D721Med (cell line): ENCODE measurements at places on chromosomes 7 and 10.

DNA sequence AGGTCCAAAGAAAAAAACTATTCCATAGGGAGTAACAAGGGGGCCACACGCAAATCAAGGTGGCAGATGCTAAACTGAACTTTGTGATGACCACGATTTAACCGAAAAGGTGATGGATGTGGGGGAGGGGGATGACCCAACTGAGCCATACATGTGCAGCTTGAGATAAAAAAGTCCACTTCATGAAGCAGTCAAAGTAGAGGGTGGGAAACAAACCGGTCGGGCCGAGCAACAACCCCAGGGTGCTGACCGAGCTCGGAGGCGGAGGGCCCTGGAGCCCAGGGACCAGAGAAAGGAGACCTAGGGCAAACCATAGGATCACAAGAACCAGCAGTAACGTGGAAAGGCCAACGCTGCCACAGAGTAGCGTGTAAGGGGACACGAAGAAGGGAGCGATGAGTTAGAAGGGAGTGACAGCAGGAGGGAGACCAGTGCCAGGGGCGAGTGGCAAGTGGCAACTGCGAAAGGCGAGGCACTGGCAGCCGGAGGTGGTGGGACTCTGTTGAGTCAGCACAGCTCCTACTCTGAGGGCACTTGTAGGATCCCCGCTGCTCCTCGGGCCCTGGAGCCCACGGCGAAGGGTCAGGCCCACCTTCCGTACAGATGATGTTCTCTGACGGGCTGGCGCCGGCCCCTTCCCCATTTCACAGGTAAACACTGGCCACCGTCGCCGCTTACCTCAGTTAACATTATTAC lies 540 bp downstream of the SNX13 start:
- DNase-seq: no peak

DNA sequence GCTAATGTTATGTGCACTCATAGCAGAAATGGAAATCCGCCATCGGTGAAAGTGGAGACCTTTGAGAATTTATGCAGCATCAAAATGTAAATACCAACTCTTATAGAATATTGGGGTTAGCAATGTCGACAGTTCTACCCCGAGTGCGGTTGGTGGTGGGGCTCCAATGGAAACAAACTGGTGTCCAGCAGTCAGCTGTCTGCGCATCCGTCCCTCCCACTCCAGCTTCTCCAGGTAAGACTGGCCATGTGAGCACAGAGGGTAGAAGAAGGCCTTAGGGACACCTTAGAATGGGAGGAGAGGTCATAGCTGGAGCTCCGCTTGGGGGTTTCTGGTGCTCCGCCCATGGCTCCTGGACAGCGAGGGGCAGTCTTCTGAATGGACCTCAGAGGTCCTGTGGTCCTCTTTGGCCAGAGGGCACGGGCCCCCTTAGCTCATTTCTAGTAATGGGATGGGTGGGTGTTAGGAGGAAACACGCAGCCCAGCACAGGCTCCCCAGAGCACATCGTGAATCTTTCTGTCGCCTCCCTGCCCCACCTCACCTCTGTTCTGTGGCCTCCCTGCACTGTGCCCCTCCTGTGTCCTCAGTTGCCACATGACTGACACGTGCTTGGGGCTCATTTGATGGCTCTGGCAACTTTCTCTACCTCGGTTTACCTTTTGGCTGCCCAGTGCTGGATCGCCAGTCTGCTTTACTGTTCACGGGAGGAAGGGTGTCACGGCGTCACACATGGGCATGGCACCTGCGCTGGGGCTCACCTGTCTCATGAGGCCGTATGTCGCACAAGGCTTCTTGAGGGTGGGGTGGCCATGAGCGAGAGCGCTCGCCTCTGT lies 50.0 kb downstream of the MGMT start:
- no peak for DNase-seq

DNA sequence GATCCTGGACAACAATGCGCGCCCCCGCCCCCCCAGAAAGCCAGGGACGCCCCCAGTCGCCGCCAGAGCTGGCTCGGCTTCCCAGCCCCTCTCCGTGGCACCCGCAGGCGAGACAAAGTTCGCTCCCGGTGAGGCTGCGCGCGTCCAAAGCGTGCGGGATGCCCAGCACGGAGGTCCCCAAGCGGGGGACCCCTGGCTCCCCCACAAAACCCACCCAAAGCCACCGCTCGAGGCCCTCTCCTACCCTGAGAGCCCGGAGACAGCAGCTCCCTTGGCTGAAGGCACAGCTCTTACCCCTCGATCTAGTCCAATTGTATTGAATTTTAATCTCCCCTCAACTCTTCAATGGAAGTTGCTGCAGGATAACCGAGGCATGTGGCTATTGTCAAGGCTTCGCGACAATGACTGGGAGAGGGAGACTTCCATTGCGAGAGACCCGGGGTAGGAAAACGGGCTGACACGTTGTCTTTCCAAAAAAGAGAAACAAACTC lies 305.3 kb downstream of the PRPF18 start:
- DNase-seq: no peak

DNA sequence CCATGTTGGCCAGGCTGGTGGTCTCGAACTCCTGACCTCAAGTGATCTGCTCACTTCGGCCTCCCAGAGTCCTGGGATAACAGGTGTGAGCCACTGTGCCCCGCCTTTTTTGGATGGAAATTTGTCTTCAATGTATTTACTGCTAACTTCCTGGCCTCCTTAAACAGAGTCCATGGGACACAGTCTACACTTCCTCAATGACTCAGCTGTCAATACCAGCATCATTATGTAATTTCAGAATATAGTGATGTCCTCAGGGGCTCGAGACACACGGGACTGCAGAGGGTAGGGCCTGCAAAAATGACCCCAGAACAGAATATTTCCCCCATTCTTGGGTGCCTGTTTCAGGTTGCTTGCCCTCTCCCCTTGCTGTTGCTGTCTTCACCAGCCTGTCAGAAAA lies 31.1 kb downstream of the CAMK2G start:
- DNase-seq: no peak

- DNase-seq: no peak
These were observed at the start of gene AKR1C3 for GRCh38 chr10:5094265-5095205. TSS of gene AKR1C3 (plus strand) at chr10:5094414. CDS start at chr10:5094445, 31 bp downstream.

DNA sequence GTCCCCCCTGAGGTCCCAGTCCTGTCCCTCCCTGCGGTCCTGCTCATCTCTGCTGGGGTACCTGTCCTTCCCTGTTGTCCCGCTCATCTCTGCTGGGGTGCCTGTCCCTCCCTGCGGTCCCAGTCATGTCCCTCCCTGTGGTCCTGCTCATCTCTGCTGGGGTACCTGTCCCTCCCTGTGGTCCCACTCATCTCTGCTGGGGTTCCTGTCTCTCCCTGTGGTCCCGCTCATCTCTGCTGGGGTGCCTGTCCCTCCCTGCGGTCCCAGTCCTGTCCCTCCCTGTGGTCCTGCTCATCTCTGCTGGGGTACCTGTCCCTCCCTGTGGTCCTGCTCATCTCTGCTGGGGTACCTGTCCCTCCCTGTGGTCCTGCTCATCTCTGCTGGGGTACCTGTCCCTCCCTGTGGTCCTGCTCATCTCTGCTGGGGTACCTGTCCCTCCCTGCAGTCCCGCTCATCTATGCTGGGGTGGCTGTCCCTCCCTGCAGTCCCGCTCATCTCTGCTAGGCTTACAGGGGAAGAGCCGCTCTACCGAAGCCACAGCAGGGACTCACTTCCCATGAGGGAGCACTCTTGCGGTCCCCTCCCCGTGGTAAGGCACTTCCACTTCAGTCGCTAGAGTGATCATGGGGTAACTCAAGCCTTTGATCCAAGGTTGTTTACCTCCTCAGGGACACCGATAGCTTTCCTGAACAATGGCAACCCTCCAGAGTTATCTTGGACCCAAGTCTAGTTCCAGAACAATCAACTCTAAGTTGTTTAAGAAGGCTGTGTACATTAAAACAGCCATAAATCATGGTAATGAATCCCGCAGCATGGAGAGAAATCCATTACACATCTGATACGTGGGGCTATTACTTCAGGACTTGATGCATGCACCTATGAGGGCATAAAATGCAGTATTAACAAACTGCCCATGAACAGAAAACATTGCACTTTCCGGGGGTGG lies 46.8 kb upstream of the MNX1 start:
- DNase-seq: no peak
